ENCODE measurements at places on chromosomes 2 and 18.

- DNase-seq = no peak
Measured at GRCh38 chr2:86518481-86518880, 44.8 kb downstream of the CHMP3 start.

DNA sequence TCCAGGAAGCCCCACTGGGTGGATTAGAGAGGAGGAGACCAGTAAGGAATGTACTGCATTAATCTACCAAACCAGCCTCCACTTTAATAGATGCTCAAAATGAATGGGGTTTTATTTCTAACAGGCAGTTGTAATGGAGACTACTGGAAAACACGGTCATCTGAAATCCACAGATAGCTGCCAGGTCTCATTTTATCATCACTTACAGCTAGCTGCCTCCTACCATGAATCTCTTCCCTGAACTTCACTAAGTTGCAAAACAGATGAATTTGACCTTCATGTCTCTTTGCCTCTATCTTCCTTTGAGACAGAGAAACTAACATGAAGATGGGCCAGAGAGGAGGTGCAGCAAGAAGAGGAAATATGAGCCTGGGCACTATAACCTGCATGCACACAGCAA is 21.9 kb downstream of the ZBTB7C start:
- no peak for DNase-seq

DNA sequence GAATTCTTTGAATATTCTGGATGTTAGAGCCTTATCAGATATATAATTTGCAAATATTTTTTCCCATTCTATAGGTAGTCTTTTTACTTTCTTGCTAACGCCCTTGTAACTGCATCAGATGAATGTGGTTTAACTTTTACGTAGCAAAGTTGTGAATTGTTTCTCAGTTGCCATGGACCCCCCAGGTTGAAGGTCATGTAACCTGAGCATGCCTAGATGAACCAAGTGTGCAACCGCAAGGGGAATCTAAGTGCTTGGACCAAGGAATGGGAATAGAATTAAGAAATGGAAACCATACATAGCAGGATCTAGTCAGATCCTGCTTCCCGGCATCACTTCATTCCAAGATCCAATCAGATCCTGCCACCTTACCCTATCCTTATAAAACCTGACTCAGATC is 65.1 kb upstream of the TNP1 start:
- DNase-seq = no peak

GRCh38 chr2:33223856-33224255 is 252.6 kb upstream of the RASGRP3 start:
- DNase-seq = no peak

GRCh38 chr2:71852141-71852711 is 295.4 kb downstream of the CYP26B1 start:
- DNase-seq = no peak

DNA sequence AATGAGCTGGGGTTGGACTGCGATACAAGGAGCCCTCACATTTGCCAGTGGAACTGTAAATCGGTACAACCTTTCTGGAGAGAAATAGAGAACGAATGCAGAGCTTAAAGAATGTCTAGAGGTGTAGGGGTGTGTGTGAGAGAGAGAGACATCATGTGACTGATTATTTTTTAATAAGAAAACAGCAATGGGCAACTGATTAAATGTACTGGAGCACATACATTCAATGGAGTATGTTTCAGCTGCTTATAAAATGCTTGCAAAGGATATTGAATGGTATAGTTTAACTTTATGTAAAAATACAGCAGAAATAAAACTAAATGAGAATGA is 391 bp upstream of the TMEM17 start:
- DNase-seq = no peak

GRCh38 chr18:47883771-47884413 is 46.6 kb downstream of the SMAD2 start:
- no peak for DNase-seq

Measured in AG04449 (cell line).